ENCODE measurements at places on chromosomes 6 and 20.

DNA sequence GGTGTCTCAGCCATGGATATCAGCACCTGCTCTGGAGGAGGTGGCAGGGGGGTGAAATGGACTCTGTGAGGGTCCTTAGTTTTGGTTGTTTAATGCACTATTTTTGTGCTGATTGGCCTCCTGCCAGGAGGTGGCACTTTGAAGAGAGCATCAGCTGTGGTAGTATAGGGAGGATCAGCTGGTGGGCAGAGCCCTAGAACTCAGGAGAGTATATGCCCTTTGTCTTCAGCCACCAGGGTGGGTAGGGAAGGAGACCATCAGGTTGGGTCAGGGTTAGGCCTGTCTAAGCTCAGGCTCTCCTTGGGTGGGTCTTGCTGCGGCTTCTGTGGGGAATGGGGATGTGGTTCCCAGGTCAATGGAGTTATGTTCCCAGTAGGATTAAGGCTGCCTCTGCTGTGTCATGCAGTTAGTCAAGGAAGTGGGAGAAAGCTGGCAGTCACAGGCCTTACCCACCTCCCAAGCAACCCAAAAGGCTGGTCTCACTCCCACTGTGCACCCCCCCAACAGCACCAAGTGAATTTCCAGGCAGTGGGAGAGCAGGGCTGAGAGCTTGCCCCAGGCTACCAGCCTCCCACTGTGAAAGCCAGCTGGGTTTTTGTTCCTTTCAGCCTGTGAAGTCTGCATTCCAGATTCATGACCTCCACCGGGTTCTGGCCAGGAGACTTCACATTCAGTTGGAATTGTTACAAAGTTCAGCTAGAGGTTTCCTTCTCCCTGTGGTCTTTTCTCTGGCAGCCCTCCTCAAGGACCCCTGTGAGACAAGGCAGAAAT lies 5.7 kb upstream of the OSTM1 start:
- no peak for DNase-seq

- DNase-seq = no peak
Observed at GRCh38 chr6:148983966-148984365, 237.1 kb downstream of the UST start.

DNA sequence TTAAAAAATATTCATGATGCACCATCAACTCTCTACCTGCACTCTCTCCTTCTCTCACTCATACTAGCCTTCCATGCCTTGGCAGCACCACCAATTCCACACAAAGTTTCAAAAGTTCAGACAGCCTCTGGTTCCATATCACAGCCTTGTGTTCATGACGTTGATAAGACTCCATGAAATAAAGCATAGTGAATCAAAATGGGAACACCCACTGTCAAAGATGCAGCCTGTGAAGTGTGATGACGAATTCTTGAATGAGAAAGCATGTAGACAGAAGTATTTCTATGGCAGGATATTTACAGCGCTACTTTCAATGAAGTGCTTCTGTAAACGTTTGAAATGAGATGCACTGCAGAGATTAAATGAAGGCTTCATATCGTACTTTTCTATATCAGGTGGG lies 77.3 kb upstream of the FERMT1 start:
- no peak for DNase-seq

DNA sequence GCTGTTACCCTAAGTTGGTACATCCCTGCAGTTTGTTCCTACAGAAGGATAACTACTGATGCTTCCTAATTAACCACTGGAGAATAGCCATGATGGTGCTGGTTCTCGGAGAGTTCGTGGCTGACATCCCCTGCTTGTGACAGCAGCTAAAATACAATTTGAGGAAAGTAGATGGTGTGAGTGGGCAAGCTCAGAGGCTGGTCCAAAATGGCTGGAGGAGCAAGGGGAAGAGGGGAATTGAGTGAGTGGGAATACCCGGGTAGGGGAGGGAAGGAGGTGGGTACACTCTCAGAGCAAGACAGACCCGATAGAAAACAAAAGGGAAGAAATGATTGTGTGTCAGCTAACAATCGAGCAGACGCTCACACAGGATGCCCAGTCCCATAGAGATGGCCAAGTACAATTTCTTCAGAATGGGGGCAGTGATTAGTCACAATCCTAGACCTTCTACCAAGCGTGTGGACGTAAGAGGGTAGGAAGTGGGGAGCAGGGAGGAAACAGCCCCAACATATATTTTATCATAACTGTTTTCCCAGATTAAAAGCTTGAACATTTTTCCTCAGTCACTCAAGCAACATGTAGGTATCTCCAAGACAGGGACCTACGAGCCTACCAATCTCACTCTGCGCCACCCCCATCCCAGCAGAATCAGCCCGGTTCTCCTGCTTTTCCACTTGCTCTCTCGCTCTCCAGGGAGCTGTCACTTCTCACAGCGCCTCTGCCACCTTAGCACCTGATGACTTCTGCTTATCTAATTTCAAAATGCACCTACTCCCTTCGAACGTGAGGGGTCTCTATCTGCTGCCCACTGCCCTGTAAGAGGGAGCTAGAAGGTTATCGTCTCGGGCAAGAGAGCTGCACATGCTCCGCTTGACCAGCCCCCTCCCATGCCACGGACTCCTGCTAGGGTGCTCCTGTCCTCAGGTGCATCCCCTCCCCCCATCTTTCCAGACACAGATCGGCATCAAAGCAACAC lies 26.2 kb downstream of the RIPOR2 start:
- DNase-seq = no peak

GRCh38 chr6:163324688-163325389 lies 89.7 kb upstream of the QKI start:
- no peak for DNase-seq

DNA sequence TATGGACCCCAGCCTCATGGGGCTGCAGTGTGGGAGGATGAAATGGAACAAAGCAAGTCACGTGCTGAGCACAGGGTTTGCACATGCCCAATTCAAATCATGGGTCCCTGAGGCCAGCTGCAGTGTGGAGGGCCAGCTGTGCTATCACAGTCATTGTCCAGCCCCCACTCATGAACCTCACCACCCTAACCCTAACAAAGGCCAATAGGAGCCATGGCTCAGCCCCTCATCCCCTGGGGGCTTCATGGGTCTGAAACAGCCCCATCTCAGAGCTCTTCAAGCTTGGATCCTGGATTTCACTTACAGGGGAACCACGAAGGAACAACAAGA lies 125.6 kb upstream of the MAFB start:
- no peak for DNase-seq

DNA sequence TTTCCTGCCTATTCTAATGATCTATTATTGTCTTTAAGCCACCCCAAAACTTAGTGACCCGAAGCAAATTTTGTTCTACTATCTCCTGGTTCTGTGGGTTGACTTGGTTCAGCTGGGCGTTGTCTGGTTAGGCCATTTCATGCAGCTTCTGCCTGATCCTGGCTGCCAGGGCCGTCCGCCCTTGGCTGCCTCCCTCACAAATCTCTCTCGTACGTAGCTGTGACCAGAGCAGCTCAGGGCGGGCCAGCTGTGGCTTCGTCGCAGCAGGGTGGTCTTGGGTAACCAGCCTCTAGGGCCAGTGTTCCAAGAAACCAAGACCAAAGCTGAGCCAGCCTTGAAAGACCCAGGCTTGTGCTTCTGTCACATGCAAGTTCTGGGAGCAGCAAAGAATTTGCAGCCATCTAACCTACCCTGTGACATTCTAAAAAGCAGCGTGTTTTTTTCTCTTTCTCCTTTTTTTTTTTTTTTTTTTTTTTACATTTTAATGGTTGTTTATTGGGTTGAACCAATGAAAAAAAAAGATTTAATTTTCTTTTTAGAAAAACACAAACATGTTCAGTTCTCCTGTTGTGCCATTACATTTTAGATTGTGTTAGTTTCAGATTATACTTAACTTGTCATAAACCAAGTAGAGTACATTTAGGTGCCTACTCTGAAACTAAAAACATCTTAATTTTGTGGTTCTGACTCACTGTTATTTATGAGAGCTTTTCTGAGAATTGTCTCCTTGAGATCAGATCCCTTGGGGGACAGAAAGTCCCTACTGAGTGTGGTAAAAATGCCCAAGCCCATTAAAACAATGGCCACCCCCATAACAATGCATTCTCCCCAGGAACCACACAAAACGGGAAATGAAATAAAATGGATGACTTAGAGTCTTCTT lies 83.9 kb downstream of the ZDHHC14 start:
- DNase-seq = no peak

GRCh38 chr6:68711386-68712000 lies 76.4 kb downstream of the ADGRB3 start:
- peak; percentile 30 for DNase-seq

DNA sequence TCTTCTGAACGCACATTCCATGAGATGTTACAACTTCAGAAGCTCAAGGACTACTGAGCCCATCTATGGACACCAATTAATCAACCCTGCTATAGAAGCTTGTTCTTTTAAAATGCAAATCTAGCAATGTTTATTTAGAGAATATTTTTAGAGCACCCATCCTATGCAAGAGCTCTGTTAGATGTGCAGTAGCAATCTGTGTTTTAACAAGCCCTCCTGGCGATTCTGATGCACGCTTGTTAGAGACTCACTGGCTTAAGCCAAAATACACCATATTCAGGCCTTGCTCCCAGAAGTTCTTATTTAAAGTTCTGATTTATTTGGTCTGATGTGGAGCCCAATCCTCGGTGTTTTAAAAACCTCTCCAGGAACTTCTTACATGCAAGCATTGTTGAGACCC lies 21.1 kb upstream of the ARG1 start:
- DNase-seq = no peak

- DNase-seq = no peak
Observed at GRCh38 chr20:21684671-21685070, 20.8 kb upstream of the PAX1 start.

DNA sequence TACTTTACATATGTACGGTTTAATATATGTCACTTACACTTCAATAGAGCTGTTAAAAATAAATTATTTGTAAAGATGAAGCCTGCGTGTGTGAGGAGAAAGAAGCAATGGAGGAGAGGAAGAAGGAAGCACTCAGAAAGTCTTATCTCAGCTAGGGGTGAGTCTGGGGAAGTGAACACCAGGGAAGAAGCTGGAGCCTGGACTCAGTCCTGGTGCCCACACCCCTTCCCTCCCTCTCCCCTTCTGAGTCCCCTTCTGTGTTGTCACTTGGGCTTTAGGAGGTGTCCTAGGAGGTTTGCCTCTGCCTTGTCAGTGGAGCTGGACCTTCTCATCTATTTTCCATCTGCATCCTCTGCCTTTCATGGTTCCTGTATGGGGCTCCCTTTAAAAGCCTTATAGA lies 1.9 kb downstream of the SIRPB2 start:
- no peak for DNase-seq

- DNase-seq = no peak
Observed at GRCh38 chr6:92114797-92115196, 1304.6 kb downstream of the EPHA7 start.

- DNase-seq = no peak
Observed at GRCh38 chr6:161305860-161306259, 32.0 kb upstream of the AGPAT4 start.

DNA sequence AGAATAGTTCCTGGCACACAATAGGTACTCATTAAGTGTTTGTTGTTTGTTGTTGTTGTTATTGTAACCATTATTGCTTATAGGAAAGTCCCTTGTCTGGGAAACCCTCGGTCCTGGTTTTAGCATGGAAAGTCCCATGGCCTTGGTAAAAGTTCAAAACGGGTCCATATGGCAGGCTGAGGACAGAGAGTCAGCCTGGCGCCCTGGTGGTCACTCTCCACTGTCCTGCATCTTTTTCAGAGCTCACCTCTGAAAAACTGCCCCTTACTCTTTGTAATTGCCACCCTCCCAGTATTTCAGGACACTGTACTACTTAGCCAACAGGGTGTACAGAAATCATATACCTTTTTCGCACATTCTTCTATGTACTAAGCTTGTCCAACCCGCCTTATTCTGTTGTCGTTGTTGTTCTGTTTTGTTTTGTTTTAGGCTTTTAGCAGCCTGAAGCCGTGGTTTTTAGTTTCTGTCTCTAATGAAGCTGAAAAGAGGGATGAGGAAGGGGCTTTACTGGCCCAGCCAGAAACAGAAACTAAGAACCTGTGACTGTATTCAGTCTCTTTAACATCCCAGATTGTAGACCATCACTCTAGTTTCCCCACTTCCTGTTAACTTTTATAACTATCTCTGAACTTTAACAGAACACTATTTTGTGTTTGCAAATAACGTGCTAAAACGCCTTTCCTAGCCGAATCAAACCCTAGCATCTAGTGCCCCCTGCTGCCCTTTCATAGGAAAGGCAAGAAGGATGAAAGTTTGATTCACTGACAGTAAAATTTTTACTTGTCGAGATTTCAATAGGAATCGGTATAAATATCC lies 7.6 kb upstream of the TMEM14A start:
- DNase-seq = peak; percentile 48

- no peak for DNase-seq
Observed at GRCh38 chr6:88588938-88589337, 374.5 kb downstream of the RNGTT start.

- DNase-seq = no peak
Observed at GRCh38 chr6:2973676-2974075, 2.3 kb upstream of the SERPINB6 start.

- no peak for DNase-seq
Observed at GRCh38 chr6:41100871-41101287, 28.1 kb downstream of the NFYA start.

DNA sequence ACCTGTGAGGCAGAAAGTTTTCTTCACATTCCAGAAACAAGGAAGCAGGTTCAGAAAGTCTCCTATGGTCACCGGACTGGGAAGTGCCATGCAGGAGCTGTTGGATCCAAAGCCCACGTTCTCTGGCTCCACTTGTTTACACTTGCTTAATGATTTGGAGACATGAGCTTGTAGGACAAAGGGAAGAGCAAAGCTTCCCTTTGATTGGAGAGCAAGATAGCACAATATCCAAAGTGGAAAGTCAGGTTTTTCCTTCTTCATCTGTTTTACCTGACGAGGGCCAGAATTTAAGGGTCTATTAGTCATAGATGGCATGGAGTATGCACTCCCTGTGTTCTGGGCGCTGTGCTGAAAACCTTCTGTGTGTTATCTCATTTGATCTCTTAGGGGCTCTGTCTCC lies 81.2 kb downstream of the PDE7B start:
- no peak for DNase-seq

DNA sequence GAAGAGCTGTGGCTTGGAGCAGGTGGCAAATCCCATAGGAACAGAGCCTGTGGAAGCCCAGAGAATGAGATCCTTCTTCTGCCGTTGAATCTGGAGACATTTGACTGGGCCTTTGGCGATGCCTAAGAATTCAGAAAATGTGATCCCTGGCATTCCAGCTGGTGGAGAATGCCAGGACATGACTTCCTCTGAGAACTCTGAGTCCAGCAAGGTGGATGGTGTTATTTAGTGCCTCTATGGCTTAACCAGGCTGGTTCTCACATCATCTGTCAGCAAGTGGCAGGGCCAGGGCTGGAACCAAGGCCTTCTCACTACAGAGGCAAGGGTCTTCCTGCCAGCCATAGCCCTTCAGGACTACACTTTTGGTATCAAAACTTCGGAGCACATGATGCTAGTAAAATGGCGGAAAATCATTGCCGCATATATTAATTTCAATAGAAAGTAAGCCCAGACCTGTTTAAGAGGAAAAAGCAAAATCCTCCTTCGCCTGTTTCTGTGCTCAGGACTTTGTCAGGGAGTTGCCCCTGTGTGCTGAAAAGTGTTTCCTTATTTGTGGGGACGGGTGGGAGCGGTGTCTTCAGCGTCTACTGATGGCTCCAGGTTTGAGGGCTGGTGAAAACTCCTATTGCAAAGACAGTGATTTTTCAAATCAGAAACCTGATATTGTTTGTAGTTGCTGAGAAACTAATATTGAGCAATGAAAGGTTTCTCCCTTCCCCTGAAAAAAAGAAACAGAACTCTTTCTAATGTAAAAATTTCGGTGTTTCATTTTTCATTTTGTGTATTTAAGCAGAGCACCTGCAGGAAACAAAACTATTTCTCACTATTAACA lies 23.9 kb downstream of the DUSP22 start:
- no peak for DNase-seq
